EH (cell line): ENCODE measurements at places on chromosomes 1 and 21.

GRCh38 chr1:39666772-39667171 lies 5.1 kb downstream of the NT5C1A start:
- no peak for DNase-seq

DNA sequence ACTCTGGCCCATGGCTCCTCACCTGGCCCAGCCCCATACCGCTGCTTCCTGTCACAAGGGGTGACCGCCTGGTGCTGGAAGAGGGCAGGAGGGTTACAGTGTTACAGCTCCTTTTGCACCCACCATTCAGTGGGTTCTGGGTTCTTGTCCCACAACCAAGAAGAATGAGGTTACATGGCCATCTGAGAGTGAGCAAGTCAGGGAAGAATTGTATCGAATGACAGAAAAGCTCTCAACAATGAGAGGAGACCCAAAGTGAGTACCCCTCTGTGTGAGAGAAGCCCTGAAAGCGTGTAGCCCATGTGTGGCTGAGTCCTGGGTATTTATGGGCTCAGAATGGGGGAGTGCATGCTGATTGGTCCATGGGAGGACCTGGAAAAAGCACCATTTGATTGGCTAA lies 888.5 kb downstream of the ADGRL2 start:
- no peak for DNase-seq

DNA sequence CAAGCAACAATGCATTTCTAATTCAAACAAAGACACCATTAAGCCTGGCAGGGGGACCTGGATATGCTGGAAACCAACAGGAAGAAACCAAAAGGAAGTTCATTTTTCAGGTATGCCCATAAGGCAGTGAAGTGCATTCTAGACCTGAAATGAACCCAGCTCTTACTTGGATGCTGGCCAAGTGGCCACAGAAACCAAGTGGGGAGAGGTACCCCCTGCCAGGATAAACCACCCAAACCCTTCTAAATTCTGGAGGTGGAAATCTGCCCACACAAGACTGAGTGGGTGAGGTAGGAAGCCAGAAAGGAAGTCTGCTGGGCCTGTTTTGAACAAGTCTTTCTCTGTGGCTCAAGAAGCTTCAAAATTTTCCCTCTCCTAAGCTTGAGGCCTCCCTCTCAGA lies 2.6 kb downstream of the CD5L start:
- no peak for DNase-seq

DNA sequence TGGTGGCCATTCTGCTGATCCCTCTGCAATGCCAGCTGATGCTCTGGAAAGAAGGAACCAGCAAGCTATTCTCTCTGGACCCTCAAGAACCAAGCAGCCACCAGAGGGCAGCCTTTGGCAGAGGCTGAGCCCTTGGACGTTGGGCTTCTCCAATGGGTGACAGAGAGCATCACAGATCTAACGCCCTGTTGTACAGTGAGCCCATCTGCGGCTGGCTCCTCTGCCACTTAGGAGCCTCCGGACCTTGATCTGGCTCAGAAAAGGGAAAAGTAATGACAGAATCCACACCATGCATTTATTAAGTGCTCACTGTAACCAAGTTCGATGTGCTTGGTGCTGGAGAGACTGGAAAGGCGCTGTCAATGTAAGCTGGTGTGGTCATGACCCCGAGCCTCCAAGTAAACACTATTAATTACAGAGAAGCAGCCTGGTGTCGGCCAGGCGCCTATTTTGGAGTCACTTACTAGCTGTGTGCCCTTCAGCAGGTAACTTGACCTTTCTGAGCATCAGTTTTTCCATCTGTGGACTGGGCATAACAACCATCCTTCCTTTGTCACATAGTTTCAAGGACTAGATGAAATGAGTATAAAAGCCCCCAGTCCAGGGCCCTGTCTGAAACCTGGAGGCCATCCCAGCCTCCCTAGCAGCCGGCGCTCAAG lies 34.9 kb downstream of the ECE1 start:
- peak; percentile 87 for DNase-seq

DNA sequence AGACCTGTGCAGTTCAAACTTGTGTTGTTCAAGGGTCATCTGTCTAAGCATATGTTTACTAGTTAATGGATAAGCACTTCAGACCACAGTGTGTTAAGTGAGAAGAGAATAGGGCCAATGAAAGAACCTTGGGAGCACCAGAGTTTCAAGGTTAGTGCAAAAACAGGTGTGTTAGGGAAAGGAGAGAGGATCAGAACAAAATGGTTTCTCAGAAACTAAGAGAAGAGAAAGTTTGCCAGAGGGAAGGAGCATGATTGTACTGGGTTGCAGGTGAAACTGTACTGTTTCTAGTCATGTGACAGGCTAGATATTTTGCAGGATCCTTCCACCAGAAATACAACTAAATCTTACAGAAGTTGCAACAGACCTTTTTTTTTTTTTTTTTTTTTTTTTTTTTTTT lies 23.3 kb downstream of the RPRD2 start:
- no peak for DNase-seq

DNA sequence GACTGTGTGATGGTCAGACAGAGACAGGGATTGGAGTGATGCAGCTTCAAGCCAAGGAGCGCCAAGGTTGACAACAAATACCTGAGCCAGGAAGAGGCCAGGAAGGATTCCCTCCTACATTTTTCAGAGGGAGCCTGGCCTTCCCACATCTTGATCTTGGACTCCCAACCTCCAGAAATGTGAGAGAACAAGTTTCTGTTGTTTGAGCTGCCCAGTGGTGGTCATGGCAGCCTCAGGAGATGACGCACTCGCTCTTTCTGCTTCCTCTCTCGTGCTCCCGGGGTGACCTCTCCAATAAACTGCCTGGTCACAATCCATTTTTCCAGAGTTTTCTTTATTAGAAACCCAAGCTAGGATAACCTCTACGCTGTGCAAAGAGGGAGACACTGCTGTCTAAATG lies 16.6 kb upstream of the IGSF5 start:
- no peak for DNase-seq

- no peak for DNase-seq
These were observed 31.1 kb downstream of the H3-3A start for GRCh38 chr1:226093621-226094020.

- DNase-seq = peak; percentile 56
These were observed 1.1 kb upstream of the LMNA start for GRCh38 chr1:156113282-156113950.

- DNase-seq = no peak
These were observed 162.4 kb upstream of the BEND5 start for GRCh38 chr1:48939042-48939441.

- DNase-seq = no peak
These were observed 91.5 kb downstream of the KIF14 start for GRCh38 chr1:200528858-200529606.

DNA sequence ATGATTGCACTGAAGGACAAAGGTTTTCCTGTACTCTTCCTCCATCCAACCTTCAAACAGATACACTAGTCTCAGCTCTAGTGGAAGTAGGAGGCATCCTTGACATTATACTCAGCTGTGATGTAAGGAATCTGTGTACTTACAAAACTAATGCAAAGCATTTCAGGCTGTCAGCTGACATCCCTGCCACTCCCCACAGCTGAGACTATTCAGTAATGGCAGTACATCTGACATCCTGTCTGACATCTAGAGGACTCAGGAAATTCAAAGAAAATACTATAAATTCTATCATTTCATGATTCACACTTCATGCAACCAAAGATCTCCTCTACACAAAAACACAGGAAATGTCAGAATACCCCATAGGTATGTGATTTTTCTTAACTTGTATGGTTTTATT lies 325.8 kb downstream of the SMYD3 start:
- peak; percentile 49 for DNase-seq

GRCh38 chr1:203273869-203274602 lies 31.3 kb upstream of the BTG2 start:
- no peak for DNase-seq

DNA sequence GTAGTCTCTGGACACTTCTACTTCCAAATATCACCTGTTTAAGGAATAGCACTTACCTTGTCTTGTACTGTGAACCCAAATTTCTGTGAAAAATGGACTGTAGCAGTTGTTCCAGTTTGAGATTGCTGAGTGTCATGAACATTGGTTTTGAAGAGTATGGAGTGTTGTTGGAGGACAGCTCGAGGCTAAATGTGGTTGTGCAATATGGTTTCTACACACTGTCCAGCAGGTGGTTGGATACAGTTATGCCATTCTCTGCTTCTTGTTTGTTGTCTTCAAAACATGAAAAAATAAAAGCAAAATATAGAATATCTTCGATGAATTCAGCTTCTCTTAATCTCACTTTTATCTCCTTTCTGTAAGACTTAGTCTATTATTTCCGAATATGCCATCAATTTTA lies 67.1 kb downstream of the DDR2 start:
- no peak for DNase-seq

GRCh38 chr1:235920596-235921375 lies 54.1 kb upstream of the LYST start:
- peak; percentile 82 for DNase-seq

- DNase-seq = no peak
These were observed 5.7 kb downstream of the LRRC3 start for GRCh38 chr21:44461005-44461404.

GRCh38 chr1:13662493-13662892 lies 37.5 kb upstream of the PRDM2 start:
- DNase-seq = peak; percentile 49

GRCh38 chr1:102241431-102242338 lies 245.0 kb upstream of the OLFM3 start:
- no peak for DNase-seq

GRCh38 chr1:239742416-239743109 lies 349.1 kb upstream of the FMN2 start:
- DNase-seq = no peak

DNA sequence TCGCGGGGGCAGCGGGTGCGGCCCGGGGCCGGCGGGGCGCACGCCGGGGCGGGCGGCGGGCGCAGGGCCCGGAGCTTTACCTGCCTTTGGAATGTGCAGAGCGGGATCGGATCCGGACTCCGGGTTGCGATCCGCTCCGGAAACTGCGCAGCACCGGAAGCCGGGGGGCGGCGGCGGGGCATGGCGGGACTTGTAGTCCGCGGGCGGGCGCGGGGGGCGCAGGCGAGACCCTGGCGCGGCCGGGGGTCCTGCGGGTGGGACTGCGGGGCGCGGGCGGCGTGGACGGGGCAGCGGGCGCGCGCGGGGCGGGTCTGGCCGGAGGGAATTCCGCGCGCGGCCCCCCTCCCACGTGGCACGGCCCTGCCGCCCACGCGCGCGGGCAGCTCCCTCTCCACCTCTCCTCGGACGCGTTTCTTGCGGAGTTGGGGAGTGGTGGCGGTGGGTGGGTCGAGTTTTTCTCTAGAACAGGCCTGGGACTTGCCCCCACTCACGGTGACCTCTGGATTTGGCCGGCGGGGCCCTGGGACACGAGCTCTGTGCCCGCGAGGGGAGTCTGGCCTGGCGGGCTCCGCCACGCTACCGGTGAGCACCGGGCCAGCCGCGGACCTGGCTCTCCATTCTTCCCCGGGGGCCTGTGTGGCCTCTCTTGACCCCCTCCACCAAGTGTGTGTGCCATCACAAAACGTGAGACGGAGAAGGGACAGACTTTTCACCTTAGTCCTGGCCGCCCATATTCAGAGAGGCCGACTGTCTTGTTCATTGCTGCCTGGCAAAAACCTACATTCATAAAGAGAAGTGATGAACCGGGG lies at the start of gene PRDM15:
Gene PRDM15 (minus strand): TSS at position 155 of the 809 bp plus-strand sequence. CDS start 18,981 bp downstream, outside the sequence.
- peak; percentile 78 for DNase-seq

DNA sequence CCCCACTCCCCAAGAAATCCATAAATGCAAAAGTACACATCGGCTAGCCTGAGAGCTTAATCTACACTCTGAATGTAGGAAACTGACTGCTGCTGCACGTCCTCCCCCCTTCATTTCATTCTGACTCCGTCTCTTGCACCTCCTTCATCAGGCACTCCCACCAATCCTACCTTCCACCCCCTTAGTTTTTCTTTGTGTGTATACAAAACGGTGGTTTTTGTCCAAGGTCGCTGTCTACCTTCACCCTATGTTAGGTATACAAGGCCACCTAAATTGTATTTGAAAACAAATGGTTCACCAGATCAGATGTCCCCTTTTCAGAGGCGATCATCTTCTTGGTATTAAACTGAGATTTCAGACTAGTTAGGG lies 1.9 kb downstream of the WDR26 start:
- no peak for DNase-seq

DNA sequence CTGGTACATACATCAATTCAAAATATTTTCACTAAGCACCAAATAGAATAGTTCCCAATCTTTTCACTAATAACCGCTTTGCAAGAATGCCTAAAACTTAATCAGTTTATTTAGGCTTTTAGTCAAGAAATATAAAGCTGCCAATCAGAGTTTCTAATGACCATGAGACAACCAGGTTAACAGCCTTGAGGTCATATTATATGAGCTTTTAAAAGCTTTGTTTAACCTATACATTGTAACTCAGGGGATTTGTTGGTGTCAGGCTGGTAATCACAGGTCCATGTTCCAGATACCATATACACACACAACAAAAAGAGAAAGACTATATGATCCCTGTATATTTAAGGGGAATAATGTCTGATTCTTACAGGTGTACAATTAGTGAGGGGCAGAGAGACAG lies 246.2 kb upstream of the ADGRL2 start:
- no peak for DNase-seq

DNA sequence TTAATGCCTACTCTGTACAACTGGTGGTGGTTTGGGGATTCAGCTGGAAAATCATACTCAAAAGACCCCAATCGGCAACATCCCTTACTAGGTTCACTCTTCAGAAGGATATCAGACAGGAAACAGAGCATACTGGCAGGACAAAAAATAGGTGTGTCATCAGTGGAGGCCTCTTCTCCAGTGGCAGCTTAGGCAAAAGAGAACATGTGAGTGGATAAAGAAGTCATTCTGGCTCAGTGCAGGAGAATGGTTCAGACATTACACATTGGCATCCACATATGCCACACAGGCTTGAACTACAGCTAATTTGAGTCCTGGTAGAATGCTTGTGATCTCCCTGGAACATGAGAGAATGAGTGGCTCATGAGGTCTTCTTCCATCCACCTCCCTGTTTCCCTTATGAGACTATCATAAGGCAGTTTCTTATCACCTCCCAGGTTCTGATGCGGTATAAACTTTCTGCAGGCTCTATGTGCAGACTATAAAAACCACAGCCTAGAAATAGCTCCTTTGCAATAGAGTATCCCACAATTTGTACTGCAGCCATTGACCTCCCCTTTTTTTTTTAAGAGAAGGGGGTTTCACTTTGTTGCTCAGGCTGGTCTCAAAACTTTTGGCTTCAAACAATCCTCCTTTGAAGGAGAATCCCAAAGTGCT lies 24.7 kb downstream of the VAMP4 start:
- DNase-seq = peak; percentile 19

DNA sequence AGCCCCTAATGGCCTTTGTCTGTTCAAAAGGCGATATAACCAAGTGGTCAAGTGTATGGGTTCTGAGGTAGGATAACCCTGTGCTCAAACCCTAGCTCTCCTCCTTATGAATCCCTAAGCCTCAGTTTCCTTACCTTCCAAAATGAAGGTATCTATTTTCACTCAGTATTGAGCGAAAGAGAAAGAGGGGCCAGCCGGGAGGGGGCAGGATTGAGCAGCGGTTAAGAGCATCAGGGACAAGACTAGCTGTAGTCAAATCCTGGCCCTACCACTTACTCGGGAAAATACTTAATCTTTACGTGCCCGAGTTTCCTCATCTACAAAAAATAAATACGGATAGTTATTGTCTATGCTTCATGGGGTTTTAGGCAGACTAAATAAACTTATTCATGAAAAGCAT lies 25.7 kb downstream of the LY9 start:
- no peak for DNase-seq
